ENCODE measurements at places on chromosomes 16 and 17.

- no peak for DNase-seq
These were observed 546.2 kb downstream of the WWOX start for GRCh38 chr16:78645657-78646056.

GRCh38 chr16:64153718-64154117, 968.1 kb downstream of the CDH11 start:
- DNase-seq = no peak

- no peak for DNase-seq
These were observed 41.9 kb downstream of the PIGL start for GRCh38 chr17:16258901-16259300.

DNA sequence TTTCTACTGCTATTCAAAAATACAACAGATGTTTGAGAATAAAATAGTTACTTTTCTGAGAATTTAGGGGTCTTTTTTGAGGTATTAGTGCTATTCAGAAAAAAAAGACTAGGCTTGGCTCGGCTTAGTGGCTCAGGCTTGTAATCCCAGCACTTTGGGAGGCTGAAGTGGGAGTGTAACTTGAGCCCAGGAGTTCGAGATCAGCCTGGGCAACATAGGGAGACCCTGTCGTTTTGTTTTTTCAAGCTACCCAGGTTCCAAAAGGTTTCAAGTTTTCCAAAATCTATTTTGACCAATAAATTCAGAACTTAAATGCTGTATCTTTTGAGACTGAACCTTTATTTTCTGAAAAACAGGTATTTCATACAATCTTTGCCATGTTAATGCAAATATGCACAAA, 3.2 kb upstream of the ARL6IP1 start:
- DNase-seq = no peak

DNA sequence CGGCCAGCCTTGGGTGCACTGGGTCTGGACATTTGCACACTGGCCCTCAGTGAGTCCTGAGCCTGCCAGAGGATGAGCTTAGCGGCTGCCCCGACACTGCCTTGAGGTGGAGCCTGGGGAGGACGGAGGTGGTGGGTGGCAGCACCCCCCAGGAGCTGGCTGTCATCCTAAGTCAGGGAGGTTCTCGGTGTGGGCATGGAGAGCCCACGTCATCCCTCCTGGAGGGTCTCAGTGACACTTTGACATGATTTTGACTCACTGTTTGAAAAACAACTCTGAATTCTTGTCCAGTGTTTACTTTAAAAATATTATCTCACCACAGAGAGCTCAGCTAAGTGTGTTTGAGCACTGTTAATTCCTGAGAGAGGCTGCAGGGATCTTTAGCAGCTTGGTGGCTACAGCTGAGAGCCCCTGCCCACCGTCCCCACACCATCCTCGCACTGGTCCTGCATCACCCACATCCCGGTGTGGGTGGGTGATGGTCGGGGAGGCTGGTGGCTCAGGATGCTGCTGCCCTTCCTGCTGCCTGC, 63.1 kb downstream of the BANP start:
- no peak for DNase-seq

DNA sequence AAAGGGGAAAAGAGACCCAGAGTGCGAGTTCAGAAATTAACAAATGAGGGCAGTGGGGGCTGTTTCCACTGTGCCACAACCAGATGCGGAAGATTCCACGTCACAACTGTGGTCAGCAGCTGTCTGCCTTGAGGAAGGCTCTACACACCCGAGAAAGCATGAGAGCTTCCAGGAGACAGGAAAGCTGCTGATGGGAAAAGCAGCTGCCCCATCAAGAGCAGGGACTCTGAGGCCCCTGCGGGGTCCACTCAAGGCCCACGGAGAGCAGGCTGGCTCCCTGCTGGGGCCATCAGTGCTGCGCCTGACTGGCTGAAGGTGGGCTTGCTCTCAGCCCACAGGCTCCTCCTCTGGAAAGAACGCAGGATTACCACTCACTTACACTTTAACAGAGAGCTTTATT, 14.8 kb upstream of the TRAP1 start:
- DNase-seq = no peak

GRCh38 chr16:79899316-79899715, 298.8 kb upstream of the MAF start:
- no peak for DNase-seq

GRCh38 chr16:75644240-75645012, 3.0 kb downstream of the KARS1 start:
- DNase-seq = no peak

DNA sequence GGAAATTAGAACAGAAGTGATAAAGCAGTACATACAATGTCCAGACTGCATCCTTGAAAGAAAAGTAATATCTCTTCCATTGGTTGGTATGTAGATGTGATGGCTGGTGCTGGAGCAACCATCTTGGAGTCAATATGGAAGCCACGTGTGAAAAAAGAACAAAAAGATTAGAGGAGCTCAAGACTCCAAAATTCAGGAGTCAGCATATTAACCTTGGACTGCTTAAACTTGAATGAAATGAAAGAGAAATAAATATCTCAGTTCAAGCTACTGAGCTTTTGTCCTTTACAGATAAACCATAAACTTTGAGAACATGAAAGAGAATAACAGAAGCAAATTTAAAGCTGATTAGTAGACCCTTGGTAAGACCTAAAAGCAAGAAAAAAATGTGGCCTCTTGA, 197.9 kb downstream of the HS3ST3B1 start:
- no peak for DNase-seq

DNA sequence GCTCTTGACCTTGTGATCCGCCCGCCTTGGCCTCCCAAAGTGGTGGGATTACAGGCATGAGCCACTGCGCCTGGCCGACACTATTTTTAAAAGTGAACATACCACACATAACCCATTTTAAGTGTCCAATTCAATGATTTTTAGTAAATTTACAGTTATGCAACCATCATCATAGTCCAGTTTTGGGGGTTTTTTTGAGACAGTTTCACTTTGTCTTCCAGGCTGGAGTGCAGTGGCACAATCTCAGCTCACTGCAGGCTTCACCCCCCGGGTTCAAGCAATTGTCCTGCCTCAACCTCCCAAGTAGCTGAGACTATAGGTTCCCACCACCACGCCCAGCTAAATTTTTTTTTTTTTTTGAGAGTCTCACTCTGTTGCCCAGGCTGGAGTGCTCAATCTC, 3.1 kb upstream of the EPOP start:
- DNase-seq = no peak

GRCh38 chr17:62637809-62638208, 10.3 kb downstream of the MRC2 start:
- DNase-seq = no peak

DNA sequence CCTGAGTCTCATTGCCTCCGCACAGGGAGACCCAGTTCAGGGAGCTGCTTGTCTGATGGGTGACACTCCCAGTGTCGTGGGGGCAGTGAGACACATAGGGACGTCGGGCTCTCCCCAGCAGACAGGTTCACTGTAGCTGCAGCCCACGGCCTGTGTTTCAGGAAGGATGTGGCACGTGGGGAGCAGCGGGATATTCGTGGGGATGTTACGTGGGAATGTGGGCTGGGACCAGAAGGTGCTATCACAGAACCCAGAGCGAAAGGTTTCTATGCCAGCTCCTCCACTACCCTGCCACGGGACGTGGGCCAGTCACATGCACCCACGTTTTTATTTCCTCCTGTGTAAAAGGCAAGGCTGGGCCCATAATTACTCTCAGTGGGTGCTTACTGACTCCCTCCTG, 16.3 kb downstream of the CACNA1G start:
- no peak for DNase-seq

GRCh38 chr16:81558077-81558443, 113.5 kb downstream of the CMIP start:
- no peak for DNase-seq

DNA sequence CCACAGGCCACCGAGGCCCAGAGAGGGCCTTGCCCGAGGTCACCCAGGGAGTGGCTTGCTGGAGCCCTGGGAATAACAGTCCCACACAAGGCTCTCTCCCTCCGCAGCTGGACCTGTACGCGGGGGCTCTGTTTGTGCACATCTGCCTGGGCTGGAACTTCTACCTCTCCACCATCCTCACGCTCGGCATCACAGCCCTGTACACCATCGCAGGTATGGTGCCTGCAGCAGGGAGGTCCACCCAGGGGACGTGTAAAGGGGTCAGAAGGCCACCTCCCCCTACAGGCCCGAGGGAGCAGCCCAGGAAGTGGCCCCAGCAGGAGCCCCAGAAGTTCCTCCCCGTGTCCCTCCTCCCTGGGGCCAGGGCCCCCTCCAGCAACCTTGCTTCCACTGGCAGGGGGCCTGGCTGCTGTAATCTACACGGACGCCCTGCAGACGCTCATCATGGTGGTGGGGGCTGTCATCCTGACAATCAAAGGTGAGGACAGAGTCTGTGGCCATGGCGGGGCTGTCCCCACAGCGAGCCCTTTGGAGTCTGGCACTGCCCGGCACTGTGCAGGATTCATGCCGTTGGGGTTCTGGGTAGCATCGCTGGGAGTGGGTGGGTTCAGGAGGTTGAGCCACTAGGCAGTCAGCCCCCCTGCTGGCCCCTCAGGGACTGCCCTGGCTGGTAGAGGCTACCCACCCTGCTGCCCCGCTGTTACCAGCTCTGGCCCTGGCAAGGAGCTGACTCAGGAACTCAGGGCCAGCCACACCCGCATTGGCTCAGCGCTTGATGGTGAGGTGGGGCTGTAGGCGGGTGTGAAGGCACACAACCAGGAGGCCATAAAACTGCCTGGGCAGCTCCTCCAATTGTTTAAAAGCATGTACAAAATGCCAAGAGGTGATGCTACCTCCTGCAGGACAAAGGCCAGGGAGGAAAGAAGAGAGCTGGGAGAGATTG, 17.3 kb downstream of the SLC5A10 start:
- DNase-seq = no peak

GRCh38 chr16:62921904-62922303, 885.7 kb upstream of the CDH8 start:
- no peak for DNase-seq

All from NK-92 treated with Interleukin-12 subunit alpha and Interleukin-12 subunit beta, amount 100 ng/mL, for 24 hours (cell line).